ENCODE measurements at places on chromosomes 7 and 10.

GRCh38 chr7:101108330-101108857, 18.5 kb upstream of the SERPINE1 start:
- no peak for DNase-seq

DNA sequence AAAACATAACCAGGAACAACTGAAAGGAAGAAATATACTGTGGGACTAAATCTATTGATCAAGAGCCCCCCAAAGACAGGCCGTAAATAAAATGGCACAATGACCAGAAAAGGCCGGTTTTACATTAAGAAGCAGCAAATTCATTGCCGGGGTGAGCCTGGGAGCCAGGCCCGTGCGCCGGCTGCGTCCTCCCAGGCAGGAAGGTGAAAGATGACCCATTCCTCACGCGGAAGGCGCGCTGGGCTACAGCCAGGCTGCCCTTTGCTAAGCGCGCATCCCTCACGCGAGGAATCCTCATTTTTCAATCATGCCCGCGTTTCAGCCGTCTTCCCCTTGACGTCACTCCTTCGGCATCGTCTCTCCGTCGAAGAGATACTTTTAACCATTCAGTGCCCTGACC, 47.6 kb upstream of the MGMT start:
- no peak for DNase-seq

DNA sequence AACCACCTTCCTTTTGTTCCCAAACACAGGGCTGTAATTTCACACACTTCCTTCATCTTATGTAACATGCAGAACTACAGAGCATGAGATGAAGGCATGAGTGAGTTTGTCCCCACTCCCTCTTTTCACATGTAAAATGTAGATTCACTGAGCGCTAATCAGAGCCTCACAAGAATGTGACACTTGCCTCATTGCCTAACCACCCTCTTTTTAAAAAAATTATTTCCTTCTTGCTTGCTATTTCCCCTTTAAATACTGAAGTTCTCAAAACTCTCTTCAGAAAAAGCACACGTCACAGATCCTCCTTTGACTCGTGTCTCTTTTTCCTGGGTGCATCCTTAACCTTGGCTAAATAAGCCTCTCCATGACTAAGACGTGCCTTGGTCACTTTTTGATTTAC, 121.2 kb upstream of the TARP start:
- DNase-seq, result no peak

DNA sequence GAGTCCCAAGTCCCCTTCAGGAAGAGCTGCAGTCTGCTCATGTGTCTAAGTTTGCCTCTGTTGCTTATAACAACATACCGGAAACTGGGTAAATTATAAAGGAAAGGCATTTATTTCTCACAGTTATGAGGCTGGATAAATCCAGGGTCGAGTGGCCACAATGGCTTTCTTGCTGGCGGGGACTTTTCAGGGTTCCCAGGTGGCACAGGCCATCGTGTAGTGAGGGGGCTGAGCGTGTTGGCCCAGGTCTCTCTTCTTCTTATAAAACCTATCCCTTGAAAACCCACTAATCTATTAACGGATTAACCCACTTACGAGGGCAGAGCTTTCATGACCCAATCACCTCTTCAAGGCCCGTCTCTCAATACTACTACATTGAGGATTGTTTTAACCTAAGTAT, 8.7 kb downstream of the VIPR2 start:
- no peak for DNase-seq

GRCh38 chr7:91165006-91165845, 99.0 kb upstream of the FZD1 start:
- DNase-seq, result no peak

- DNase-seq, result no peak
Observed at GRCh38 chr7:130275826-130276297, 9.2 kb downstream of the CPA2 start.

DNA sequence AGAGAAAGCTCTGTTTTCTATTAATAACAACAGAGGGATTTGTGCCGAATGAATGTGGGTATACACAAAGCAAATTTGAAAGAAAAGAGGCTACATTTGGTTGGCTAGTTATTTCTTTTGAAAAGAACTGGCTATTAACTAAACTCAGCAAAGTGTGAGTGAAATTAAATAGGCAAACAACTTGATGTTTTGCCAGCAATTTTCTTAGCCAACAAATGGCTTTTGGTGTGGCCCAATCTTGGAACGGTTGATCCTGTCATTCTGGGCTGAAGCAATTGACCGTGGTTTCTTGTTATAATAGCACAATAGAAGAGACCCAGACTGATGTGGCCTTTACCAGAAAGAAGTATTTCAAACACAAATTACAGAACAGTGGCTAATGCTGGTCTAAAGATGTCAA, 898.6 kb downstream of the KCNMA1 start:
- DNase-seq, result no peak

DNA sequence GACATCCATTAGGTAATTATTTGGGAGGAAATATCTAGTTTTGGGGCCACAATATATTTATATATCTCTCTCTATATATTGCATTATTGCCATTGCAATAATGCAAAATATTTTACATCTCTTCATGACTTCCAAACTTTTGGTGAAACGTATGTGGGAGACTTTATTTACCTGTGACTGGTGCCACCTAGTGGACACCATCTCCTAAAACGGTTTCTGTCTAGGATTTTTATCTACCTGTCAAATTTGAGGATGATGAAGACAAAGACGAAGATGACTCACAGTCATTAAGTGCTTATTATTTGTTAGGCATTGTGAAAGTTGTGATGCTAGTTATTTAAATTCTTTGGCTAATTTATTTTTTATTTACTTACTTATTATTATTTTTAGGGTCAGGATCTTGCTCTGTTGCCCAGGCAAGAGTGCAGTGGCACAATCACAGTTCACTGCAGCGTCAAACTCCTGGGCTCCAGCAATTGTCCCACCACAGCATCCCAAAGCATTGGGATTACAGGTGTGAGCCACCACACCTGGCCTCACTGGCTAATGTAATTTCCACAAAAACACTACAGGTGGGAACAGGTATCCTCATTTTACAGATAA, 18.7 kb upstream of the CBLL1 start:
- DNase-seq, result peak; percentile 42

DNA sequence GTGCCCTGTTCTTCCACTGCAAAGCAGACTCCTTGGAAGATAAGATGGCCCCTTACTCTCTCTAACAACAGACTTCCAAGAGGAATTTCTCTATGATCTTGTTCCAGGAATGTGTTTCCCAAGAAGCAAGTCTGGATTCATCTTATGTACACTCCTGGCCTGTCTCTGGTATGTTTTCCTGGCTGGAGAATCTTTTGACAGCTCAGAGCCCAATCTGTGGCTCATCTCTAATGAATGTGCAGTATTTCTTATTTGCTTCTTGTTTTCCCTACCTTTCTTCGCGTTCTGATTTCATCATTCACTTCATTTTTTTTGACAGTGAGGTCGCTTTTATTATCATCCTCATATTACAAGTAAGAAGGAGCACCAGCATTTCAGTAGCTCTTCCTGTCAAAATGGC, 53.0 kb upstream of the PITRM1 start:
- DNase-seq, result no peak

DNA sequence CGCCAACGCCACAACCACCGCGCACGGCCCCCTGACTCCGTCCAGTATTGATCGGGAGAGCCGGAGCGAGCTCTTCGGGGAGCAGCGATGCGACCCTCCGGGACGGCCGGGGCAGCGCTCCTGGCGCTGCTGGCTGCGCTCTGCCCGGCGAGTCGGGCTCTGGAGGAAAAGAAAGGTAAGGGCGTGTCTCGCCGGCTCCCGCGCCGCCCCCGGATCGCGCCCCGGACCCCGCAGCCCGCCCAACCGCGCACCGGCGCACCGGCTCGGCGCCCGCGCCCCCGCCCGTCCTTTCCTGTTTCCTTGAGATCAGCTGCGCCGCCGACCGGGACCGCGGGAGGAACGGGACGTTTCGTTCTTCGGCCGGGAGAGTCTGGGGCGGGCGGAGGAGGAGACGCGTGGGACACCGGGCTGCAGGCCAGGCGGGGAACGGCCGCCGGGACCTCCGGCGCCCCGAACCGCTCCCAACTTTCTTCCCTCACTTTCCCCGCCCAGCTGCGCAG, 424 bp downstream of the EGFR start:
- DNase-seq, result peak; percentile 12

- DNase-seq, result no peak
Observed at GRCh38 chr7:15490291-15490690, 71.5 kb downstream of the AGMO start.

- no peak for DNase-seq
Observed at GRCh38 chr7:26363465-26363864, 71.8 kb downstream of the SNX10 start.

DNA sequence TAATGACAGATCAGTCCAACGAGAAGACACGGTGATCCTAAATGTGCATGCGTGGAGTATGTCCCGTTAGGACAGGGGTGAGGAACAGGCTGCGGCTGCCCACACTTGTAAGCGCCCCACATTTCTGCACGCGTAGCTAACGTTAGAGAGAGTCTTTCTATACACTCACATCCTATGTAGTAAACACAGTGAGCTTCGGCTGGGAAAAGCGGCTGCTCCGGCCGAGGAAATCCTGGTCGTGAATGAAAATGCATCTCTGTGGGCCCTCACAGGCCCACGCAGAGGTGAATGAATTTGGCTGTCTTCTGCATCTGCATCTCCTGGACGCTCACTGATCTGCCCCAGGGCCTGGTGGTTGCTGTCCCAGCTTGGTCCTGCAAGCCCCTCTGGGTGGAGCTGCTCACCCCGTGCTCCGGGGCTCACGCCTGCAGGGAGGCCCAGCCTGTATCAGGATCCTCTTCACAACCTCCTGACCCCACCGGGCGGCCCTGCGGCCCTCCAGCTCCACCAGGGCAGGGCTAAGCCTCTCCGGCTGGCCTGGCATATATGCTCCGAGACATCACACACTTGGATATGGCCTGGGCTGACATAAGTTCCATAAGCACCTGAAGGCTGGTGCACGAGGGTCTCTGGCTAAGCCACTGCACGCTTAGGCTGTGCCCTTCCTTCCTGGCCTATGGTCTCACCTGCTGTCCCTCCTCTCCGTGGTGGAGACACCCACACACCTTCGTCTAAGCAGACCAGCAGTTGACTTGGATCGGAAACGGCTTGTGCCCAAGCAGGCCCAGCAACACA, 117.9 kb upstream of the DIP2C start:
- DNase-seq, result no peak

- no peak for DNase-seq
Observed at GRCh38 chr7:135774284-135774683, 25.7 kb upstream of the FAM180A start.

DNA sequence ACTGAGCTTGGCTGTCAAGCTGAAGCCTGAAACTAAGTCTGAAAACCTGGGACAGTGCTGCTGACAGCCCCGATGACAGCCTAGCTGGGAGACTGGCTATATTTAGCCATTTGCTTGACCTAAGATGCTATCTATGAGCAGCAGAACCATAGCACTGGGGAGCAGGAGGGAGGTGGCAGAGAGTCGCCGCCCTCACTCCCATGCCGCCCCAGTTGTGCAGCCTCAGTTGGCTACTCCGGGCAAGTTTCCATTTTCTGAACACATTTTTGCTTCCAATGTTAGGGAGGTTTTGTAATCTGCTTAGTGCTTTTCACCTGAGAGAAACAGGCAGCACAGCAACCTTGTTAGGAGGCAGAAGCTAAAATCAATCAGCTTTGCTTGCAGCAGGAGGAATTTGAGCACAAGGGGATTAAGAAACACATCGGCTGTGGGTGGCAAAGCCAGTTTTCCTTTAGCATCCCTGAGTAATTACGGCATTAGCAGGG, 20.4 kb upstream of the C10orf71 start:
- DNase-seq, result no peak

- DNase-seq, result peak; percentile 69
Observed at GRCh38 chr10:110209454-110209925, 2.1 kb downstream of the MXI1 start.

DNA sequence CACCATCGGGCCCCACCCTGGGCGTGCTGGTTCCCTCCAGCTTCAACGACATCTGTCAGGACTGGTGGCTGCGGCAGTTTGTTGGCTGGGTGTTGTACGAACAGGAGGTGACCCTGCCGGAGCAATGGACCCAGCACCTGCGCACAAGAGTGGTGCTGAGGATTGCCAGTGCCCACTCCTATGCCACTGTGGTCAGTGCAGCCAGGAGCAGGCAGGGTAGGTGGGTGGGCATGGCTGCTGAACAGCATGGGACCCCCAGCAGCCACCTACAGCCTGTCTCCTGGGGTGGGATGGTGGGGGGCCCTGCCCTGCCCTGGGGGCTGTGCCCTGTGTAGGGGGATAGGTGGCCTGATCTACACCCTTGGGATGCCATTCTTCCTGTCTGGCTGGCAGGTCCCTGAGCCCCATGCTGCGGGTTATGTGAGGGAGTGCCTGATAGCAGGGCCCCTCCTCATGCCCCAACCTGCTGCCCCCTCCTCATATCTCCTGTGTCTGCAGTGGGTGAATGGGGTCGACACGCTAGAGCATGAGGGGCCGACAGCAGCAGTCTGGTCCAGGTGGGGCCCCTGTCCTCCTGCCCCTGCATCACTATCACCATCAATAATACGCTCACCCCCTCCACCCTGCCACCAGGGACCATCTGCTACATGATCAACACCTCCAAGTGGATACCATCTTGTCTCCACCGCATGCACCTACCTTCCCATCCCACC, 56.9 kb downstream of the ZNF727 start:
- DNase-seq, result no peak

- no peak for DNase-seq
Observed at GRCh38 chr10:107033799-107034422, 130.6 kb downstream of the SORCS1 start.

DNA sequence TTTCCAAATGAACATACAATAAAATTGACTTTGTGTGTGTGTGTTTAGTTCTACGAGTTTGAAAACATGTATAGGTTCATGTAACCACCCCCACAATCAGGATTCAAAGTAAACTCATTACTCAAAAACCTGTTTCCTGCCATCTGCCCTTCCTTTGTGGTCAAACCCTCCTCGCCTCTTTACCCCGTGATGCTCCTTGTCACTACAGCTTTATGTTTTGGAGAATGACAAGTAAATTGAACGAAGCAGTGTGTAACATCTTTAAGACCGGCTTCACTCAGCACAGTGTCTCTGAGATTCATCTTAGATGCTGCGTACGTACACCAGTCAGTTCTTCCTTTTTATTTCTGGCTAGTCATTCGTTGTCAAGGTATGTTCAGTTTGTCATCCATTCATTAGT, 54.6 kb upstream of the MKI67 start:
- peak; percentile 26 for DNase-seq

DNA sequence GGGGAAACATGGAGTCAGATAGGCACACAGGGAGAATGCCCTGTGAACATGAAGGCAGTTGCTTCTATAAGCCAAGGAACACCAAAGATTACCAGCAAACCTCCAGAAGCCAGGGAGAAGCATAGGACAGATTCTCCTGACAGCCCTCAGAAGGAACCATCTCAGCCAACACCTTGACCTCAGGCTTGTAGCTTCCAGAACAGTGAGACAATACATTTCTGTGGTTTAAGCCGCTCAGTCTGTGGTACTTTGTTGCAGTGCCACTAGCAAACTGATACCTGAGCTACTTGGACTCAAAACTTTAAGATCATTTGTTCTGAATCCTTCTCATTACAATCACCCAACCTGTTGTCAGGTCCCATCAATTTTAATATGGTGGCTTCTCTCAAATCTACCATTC, 31.2 kb downstream of the ABLIM1 start:
- no peak for DNase-seq

Measured in stimulated activated CD4-positive, alpha-beta T cell treated with anti-CD3 and anti-CD28 coated beads, Interleukin-2, amount 100 ng/mL, for 24 hours (primary cell).